NAMALWA (cell line): ENCODE measurements at places on chromosomes 4 and X.

DNA sequence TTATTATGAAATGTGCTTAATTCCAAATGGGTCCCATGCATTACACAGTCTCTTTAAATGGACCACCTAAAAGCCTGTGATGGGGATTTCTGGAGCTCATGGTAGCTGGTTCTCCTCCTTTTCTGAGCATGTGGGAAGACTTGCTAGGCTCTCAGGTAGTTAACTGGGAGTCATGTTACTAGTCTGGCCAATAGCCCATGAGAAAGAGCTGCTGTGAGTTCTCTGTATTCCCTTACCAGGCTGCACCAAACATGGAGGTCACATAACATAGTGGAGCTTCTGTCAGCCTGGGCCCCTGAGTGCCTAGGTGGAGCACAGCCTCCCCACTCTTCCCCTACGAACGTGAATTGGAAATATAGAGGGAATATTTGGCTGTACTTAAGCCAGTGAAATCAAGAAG lies 198.4 kb downstream of the MAML3 start:
- DNase-seq, result no peak

DNA sequence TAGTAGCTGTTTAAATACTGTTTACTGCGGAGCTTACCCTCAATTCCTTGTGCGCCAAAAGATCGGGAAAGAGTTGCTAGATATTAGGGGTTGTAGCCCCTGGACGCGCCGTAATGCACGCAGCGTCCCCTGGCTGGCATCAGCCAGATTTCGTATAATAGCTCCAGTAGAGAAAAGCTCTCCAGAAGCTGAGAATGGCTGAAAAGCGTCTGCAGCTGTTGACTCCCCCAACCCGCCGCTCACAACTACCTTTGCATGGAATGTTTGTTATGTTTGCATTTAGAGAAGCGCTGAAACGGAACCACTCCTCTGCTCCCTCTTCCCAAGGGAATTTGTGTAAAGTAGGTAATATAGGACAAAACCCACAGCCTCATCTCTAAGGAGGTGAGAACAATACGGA lies 3.7 kb downstream of the DOCK11 start:
- no peak for DNase-seq

- DNase-seq, result no peak
Measured at GRCh38 chr4:140612357-140612756, 43.6 kb upstream of the UCP1 start.

DNA sequence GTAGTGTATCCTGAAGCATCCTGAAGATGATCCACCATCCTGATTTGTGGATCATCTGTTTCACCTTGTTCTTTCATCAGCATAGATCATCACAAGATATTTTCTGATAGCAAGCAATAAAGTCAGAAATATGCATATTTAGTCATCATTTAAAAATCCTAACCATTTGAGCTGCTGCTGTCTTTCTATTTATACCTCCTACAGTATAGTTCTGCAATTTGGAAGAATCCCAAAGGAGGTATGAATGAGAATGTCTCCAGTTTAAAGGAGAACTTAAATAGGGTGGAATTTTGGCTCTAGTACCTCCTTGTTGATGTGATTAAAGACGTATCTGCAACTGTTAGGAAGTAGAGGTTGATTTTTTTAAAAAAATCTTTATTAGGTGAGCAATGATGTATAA lies 7.6 kb downstream of the SLC25A14 start:
- no peak for DNase-seq

DNA sequence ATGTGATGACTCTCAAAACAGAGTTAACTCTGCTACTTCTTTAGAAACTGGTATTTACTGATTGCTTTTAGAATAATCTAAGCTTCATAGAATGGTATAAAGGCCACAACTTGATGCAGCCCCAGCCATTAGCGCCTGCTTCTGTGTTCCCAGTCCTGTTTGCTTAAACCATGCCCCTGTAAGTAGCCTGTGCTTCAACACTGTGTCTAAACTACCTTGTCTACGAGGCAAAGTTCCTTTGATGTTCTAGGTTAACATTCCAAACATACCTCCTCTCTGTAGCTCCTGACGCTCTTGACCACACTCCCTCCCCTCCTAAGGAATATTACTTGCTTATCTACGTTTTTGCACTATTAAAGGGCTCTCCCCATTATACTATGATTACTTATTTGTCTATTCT lies 352.5 kb upstream of the ADGRL3 start:
- DNase-seq, result no peak

GRCh38 chr4:133390198-133390855 lies 241.2 kb downstream of the PCDH10 start:
- no peak for DNase-seq

- DNase-seq, result no peak
Measured at GRCh38 chrX:11890836-11891514, 132.9 kb downstream of the MSL3 start.

DNA sequence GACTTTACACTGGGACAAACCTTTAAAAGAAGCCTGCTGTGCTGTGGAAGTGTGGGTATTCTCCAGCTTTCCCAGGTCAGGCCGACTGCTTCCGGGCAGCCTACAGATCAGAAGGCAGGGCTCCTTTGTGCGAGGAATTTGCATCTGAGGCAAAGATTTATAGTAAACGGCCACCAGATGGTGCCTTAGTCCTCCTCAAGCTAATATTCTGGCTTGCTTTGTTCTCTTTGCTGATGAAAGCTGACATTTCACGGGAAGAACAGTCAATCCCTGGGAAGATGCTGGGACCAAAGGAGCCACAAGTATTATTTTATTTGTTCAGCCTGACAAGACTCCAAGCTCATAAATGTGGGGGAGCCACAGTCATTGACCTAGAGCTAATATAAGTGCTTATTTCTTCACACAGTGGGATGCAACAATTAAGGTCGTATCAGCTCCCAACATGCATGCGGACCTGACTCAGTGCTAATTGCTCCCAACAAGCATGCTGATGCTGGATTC lies 120.7 kb upstream of the TRIM2 start:
- DNase-seq, result peak; percentile 82

DNA sequence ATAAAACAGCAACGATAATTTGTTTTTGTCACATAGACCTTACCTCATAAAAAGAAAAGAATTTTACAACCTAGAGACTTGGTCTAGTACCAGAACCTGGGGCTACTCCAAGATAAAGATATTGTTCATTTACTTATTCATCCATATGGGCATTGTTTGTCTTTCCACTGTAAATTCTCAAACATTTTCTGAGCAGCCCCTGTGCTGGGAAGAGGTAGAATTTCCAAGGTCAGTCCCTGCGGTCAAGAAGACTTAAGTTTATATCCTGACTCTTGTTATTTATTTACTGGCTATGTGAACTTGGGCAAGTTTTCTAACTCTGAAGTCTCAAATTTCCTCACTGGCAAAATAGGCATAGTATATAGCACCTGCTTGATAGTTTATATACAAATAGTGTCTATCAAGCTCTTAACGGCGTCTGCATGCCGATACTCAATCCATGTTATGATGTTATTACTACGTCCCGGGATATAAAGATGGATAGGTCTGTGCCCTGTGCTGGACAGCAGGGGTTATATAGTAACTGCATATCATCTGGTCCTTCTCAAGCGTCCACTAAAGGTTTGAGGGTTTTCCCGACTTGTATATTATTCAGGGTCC lies 222.1 kb upstream of the TAPT1 start:
- DNase-seq, result no peak

- DNase-seq, result no peak
Measured at GRCh38 chr4:128660361-128661215, 148.9 kb upstream of the JADE1 start.

GRCh38 chr4:101941816-101942358 lies 151.4 kb downstream of the BANK1 start:
- no peak for DNase-seq
